ENCODE measurements at places on chromosomes 11 and 22.

- DNase-seq, result no peak
Observed at GRCh38 chr22:30875481-30876215, 92.9 kb downstream of the MORC2 start.

DNA sequence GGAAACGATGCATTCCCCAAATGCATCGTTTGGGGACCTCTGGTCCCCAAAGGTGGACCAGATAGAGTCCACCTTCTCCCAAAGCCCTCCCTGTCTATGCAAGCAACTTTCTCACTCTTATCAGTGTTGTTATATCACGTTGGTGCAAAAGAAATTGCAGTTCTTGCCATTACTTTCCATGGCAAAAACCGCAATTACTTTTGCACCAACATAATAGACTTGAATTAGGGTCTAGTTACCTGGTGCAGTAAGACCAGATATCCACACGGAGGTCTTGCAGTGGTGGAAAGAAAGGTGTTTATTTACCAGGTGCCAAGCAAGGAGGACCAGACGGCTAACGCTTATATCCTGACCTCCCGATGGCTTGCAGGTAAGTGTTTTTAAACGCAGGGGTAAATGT is 129.0 kb downstream of the MIAT start:
- DNase-seq, result no peak

DNA sequence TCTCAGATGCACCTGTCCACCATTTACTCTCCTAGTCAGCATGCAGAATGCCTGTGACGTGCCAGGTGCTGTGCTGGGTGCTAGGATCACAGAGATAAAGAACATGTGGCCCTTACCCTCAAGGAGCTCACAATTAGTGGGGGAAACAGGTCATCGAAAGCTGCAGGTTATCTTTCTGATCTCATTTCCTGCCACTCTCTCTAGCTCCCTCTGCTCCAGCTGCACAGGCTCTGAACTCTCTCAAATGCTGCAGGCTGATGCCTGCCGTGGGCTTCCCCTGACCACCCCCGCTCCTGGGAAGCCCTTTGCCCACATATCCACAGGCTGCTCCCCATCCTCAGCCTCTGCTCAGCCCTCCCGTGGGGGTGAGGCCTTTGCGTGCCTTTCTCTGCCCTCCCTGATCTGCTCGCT is 29.6 kb downstream of the SHANK3 start:
- no peak for DNase-seq

GRCh38 chr11:131579932-131580387 is 209.5 kb downstream of the NTM start:
- DNase-seq, result no peak

DNA sequence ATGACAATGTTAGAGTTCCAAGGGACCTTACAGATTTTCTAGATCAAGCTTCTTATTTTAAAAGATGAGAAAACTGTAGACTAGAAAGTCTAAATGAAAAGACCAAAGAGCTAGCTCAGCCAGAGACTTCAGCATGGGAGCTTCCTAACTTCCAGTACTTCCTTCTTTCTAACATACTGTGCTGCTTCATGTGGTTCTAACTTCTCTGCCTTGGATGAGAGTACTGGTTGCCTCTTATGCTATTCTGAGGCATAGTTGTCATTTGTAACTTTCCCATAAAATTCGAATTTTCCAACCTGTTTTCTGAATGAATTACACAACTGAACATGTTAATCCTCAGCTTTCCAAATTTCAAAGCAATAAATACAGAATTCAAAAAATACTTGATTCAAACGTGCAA is 1.8 kb downstream of the MTMR2 start:
- DNase-seq, result no peak

- no peak for DNase-seq
Observed at GRCh38 chr11:134119094-134119493, 50.2 kb downstream of the JAM3 start.

DNA sequence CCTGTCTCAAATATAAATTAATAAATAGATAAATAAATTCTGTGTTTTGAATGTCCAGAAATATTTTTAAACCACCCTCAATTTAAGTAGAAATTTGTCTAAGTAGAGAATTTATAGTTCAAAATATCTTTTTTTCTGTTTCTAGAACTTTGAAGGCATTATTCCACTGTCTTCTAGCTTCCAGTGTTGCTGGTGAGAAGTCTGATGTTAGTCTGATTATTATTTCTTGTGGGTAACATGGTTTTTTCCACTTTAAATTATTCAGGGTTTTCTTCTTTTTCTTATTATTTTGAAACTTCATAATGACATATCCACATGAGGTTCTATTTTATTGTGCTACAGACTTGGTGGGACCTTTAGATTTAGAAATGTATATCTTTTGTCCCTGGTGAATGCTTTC is 46.4 kb upstream of the HEPHL1 start:
- DNase-seq, result no peak

- no peak for DNase-seq
Observed at GRCh38 chr11:92920331-92920730, 49.1 kb upstream of the MTNR1B start.

DNA sequence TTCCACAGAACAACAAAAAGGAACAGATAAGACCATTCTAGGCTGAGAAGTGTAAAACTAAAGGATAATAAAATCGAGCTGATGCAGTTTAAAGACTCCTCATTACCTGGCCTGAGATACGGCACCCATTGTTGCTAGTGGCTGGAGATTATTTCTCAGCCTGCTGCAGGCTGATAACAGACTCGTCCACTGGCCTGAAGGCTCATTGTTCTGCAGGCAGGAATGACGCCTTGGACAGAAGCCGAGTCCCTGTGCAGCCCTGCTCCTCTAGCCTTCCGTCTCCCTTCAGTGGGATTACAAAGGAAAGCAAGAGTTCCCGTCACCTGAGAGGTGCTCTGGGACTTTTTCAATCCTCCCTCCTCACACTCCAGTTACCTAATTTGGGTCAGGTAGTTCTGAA is 1065.3 kb downstream of the OPCML start:
- DNase-seq, result no peak

DNA sequence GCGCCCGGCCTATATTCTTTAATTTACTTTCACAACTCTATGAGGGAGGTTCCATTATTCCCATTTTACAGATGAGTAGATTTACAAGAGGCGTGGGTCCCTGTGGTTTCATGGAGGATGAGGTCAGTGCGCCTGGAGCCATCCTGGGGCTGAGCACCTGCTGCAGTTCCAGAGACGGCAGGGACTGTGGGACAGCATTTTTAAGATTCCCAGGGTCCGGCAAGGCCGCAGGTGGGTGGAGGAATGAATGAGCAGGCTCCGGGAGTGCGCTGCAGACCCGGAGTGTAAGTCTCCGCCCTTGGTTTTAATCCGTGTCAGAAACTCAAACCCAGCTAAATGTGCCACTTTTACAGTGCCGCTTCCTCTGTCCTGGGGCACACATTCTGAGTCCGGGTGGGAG is 4.1 kb upstream of the CHRM1 start:
- no peak for DNase-seq

- no peak for DNase-seq
Observed at GRCh38 chr11:102488208-102488607, 35.6 kb upstream of the TMEM123 start.

DNA sequence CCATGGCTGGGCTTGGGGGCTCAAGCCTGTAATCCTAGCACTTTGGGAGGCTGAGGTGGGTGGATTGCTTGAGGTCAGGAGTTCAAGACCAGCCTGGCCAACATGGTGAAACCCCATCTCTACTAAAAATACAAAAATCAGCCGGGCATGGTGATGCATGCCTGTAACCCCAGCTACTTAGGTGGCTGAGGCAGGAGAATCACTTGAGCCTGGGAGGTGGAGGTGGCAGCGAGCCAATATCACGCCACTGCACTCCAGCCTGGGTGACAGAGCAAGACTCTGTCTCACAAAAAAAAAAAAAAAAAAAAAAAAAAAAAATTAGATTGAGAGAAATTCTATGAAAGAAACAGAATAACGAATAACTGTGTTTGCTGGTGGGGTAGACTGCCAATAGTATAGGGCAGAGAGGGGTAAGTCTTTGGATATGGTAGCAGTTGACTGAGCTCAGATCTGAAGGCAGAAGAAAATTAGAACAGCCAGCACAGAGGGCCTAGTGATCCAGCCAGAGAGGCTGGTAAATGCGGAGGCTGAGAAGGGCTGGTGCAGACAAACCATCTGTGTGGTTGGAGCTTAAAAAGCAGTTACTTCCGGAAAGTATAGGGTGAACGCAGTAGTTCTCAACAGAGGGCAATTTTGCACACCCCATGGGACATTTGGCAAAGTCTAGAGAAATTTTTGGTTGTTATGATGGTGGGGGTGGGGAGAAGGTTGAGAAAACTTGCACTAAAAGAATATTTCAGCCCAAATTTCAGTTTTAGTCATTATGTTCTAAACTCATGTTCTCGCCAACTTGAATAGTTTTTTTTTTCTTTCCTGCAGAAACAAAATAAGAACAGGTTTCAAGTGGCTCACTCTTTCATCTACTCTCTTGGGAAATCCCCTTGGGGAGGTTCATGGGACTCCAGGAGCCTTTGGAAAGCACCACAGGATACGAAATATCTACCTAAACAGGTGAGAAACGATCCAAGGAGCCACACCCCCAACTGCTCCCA is 1.6 kb upstream of the HORMAD2 start:
- no peak for DNase-seq
